ENCODE measurements at places on chromosomes 2 and 18. TPM values are rescaled to one million over a fixed set of nuclear protein-coding genes. Genes with fewer than 3 reads are reported as not detected.

The TGFA gene
- total RNA-seq, result 1.0 TPM

GRCh38 chr18:23106575-23106974, 28.7 kb upstream of the CABLES1 start:
- no peak for DNase-seq

DNA sequence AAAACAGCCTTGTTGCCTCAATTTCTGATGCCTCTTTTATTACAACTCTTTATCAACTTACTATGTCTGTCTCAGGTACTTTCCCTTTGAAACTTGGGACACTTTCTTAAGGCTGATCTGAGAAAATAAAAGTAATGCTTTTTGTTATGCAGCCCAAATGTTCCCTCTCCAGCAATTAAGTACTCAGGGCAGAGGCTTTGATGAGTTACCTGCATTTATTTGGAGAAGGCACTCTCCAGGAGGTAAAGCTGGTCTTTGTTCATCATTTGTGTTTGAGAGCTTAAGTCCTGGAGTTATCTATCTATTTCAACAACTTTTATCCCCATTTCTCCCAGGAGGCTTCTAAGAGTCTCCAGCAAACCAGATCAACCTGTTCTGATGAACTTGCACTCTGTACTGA, 259.2 kb downstream of the ASXL3 start:
- DNase-seq, result no peak

GRCh38 chr2:29502460-29502911, 387.3 kb downstream of the CLIP4 start:
- DNase-seq, result no peak

The REG3G gene
- not detected for total RNA-seq

Data from activated naive CD8-positive, alpha-beta T cell treated with anti-CD3 and anti-CD28 coated beads, Interleukin-2, amount 10 ng/mL, durations not matched to agents 7 days and 5 days (primary cell).